ENCODE measurements at places on chromosomes 3 and 15.
A peak's percentile ranks its signal among the peaks of the same experiment; 100 is the strongest.

- DNase-seq = no peak
These were observed 251.8 kb downstream of the MAGI1 start for GRCh38 chr3:65786890-65787289.

DNA sequence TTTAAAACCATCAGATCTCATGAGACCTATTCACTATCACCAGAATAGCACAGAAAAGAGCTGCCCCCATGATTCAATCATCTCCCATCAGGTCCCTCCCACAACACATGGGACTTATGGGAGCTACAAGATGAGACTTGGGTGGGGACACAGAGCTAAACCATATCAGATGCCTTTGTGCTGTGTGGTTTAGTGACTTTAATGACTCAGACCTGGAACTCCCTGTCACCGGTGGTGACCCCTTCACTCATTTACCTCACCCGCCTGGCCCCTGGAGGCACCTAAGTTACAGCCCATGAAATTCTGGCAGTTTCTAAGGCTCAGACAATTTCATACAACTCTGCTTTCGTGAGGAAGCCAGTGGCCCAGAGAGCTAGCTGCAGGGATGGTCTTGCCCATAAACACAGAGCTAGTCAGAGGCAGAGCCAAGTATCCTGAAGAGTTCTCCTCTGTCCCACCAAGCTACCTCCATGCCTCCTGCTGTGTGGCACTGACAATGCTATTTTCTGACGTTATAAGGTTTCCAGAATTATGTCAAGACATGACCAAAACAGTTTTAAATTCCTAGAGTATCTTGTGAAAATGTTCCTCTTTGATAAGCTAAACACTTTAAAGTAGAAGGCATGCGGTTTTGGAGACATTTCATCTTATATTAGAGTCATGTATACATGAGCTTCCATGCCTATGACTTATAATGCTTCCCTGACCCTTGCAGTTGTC is 231.1 kb upstream of the IL12A start:
- no peak for DNase-seq

DNA sequence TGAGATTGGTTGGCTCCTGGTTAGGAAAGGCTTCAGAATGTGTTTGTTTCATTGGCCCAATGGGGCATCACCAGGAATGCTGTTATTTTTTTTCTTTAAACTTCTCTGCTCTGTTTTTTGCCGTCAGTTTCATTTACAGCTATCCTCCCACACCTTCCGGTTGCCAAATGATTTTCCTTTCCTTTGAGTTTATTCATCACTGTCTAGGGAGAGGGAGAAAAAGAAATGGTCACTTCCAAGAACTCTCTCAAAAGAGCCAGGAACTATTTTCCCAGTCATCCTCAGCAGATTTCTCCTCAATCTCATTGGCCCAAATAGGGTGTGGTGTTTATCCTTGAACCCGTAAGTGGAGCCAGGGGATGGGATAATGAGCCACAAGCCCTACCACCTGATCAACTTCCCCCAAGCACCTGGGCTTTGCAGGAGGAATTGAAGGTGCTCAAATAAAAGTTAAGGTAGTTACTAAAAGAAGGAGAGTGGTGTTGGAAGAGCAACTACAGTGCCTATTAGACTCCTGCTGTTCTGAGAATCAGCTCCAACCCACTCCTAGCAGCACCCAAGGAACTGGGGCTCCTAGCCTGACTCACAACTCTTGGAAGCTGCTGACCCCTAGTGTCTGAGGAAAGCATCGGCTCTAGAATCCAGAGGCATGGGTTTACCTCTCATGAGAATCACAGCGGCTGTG is 183.8 kb upstream of the IL12A start:
- DNase-seq = no peak

GRCh38 chr3:174253940-174254339 is 605.2 kb upstream of the NAALADL2 start:
- no peak for DNase-seq

DNA sequence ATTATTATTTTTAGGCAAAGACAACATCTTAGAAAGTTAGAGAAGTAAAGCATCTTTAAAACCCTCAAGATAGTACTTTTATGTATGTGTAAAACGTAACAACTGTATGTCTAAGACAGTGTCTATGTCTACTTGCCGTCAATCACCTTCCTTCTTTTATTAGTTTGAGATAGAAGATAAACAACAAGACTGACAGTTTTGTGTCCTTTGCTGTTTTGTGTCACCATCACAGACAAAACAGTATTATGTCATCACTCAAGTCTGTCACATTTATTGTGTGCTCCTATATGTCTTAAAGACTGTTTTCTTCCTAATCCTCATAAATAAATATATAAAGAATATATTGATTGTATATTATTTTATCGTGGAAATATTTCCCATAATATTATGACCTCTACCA is 908.3 kb downstream of the CADM2 start:
- no peak for DNase-seq

GRCh38 chr3:60095516-60095915 is 1045.7 kb upstream of the CFAP20DC start:
- no peak for DNase-seq

DNA sequence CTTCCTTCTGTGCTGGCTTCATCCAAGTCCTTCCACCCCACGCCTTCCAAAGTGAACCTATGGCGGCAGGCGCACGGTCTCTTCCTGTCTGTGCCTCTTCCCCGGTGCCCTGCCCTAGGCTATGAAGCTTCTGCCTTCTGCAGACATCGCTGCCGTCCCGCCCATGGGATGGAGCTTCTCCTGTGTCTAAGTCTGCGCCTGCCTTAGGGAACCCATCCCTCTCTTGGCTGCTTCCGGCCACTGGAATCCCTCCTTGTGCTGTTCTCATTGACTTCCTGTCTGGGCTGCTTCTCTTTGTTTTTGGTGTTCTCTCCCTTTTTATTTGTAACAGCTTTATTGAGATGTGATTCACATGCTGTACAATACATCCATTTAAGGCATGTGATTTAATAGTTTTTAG is 17.2 kb downstream of the CHCHD6 start:
- DNase-seq = no peak

GRCh38 chr3:98188545-98188944 is 22.0 kb downstream of the OR5H15 start:
- no peak for DNase-seq

- no peak for DNase-seq
These were observed 351.8 kb downstream of the GABRB3 start for GRCh38 chr15:26421065-26421464.

DNA sequence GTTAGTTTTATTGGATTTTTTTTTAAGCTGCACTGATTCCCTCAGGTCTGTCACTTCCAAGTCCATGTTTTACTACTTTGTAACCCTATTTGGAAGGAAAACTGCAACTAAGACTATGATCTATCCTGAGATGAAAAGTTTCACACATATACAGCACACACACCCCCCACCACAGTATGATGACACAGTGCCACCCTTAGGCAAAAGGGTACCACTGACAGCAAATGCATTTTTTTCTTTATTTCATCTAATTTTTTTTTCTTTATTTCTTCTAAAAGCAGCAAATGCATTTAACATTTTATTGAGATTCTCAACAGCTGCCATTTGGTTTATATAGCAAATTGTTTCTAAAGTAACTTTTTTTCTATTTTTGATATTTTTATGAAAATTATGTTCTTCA is 21.2 kb downstream of the NGRN start:
- no peak for DNase-seq

- no peak for DNase-seq
These were observed 25.8 kb upstream of the ADPGK start for GRCh38 chr15:72809329-72809728.

DNA sequence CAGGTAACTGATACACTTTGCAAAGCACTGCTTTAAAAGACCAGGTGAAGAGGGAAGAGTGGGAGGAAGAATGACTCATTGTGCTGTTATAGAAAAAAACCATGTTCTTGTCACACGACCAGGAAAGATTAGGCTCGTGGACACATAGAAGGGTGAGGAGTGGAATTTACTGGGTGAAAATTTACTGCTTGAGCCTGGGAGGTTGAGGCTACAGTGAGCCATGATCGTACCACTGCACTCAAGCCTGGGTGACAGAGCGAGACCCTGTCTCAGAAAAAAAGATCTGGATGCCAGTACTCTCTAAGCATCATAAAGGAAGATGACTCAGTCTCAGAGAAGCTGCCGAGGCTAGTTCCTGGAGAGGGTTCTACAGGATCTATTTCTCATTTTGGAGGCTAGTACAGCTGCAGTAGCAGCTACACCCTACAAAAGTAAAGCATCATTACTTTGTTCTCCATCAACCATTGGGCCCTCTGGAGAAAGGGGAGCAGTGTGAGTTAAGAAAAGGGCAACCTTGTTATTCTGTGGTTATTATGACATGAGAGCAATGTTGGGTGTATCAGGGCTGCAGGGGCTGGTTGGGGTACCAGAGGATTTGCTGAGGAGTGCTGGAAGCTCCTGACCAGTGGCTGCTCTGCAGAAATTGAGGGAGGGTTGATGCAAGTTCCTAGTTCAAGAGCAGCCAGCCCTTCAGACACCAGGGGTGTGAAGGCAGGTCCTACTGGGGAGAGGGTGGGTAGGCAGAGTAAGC is 75.4 kb downstream of the CMTM8 start:
- DNase-seq = no peak

DNA sequence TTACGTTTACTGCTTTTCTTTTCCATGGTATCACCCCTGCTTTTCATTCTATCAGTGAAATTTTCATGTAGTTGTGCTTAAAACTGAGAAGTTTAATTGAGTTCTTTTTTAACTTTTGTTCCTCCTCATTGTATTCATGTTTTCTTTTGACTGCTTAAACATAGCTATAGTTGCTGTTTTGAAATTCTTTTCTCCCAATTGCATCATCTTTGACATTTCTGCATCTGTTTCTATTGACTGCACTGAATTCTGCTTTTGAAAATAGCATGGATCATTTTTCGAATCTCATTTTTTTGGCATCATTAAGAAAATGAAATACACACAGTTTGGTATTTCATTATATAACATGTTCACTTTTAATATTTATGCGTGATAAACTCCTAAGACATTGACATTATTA is 694.9 kb downstream of the MECOM start:
- no peak for DNase-seq

- no peak for DNase-seq
These were observed 69.5 kb downstream of the HERC1 start for GRCh38 chr15:63764124-63764803.

- no peak for DNase-seq
These were observed 1.0 kb upstream of the DLL4 start for GRCh38 chr15:40927873-40928806.

- DNase-seq = no peak
These were observed 42.9 kb downstream of the DCUN1D1 start for GRCh38 chr3:182937293-182938051.

DNA sequence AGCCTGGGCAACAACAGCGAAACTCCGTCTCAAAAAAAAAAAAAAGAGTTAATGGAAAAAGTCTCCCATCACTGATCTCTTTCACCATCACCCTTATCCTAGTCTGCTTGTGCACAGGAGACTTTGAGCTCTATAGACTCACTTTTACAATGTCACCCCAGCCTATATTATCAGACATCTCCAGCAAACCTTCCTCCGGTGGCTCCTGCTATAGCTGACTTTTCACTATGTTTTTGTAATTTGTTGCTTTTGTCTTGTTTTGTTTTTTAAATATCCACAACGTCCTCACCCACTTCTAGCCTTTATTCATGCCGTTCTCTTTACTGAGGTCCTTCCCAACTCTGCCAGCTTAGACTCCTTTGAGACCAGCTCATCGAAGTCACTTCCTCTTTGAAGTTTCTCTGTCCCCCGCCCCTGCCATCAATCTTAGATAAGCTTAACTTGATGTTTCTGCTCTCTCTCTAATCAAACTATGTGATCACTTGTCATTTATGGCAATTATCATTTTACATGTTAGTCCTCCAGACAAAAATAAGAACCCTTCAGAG is 82.7 kb upstream of the CHD2 start:
- no peak for DNase-seq

GRCh38 chr3:9915254-9916141 is 1.4 kb upstream of the IL17RC start:
- DNase-seq = no peak

- DNase-seq = no peak
These were observed 10.6 kb upstream of the RFX7 start for GRCh38 chr15:56254265-56254664.

GRCh38 chr3:12363397-12364195 is 74.7 kb downstream of the PPARG start:
- DNase-seq = no peak

DNA sequence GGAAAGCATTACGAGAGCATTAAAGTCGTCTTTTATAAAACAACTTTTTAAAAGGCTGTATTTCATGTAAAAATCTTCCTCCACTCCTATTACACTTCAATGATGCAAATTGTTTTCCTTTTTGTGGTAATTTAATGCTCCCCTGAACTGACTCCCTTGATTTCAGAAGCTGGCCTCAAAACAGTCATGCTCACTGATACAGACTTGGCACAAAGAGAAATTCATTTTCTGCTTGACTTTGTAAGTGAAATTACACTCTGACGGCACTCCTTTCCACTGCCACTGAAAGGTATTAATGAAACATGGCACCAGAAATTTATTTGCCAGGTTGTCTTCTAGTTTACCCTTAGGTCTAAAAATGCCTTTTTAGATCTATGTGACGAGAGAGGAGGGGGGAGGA is 215.5 kb downstream of the LRRC3B start:
- DNase-seq = no peak

DNA sequence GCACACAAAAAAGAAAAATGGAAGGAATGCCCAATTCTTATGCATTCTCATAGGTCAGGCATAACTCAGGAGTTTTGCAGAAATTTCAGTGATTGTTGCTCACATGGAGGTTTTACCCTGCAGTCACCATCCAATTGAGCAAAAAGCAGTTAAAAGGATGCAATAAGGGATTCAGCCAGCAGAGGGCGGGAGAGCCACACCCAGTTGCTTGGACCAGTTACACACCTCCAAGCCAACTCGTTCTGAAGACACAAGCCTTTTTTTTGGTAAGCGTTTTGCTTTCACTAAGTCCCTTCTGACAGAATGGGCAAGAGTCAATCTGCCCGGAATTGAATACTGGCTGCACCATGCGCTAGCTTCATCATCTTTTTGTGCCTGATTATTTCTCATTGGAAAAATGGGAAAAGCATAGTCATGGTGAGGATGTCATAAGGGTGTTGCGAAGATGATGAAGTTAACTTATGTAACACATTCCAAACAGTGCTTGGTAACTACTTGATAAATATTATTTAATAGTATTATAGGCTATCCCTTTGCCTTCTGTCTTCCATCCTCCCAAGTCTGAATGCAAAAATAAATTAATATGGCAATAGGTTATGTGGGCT is 154.4 kb upstream of the SGO1 start:
- DNase-seq = peak; percentile 1

DNA sequence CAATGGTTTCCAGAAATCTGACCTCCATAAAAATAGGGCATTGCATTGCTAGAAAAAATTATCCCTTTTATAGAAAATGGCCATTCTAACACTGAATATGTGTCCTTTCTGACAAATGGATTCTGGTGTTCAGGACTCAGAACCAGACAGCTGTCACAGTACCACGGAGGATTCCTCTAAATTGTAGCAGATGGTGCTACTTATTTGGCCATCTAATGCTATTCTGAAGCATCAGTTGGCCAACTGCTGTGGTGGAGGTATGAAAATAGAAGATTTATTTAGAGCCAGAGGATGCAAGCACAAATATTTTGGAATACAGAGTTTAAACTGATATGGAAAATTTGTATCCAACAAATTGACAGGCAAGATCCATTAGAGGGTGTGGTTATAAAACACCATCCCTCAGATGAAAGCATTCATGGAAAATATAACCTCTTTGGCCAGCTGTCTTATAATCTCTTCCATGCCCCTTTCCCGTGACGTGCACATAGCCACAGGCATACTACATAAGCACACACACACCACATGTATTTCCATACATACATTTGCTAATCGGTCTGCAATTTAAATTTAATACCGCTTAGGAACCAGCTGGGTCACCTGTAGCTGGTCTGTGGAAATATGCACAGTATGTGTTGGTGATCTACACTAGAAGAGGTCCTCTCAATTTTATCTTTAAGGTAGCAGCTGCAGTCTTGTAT is 302.7 kb upstream of the KCNMB2 start:
- DNase-seq = no peak
